NCI-H1930 (cell line): ENCODE measurements at places on chromosomes 1 and 21.

DNA sequence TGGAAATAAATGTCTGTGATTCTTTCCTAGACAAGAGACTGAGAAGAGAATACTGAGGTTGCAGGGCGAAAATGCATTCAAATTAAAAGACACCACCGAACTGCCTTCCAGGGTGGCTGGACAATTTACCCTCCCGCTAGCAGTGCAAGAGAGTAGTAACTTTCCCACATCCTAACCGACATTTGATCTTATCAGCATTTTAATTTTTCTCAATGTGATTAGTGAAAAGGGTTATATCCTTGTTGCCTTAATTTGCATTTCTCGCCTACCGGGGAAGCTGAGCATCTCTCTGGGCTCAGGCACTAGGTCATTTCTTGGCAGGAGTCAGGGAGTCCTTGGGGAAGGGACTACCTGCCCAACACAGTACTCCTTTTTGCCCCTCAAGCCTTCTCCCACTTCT lies 2.8 kb downstream of the TNFRSF8 start:
- no peak for DNase-seq

GRCh38 chr1:67572594-67573221 lies 112.3 kb upstream of the GADD45A start:
- no peak for DNase-seq

DNA sequence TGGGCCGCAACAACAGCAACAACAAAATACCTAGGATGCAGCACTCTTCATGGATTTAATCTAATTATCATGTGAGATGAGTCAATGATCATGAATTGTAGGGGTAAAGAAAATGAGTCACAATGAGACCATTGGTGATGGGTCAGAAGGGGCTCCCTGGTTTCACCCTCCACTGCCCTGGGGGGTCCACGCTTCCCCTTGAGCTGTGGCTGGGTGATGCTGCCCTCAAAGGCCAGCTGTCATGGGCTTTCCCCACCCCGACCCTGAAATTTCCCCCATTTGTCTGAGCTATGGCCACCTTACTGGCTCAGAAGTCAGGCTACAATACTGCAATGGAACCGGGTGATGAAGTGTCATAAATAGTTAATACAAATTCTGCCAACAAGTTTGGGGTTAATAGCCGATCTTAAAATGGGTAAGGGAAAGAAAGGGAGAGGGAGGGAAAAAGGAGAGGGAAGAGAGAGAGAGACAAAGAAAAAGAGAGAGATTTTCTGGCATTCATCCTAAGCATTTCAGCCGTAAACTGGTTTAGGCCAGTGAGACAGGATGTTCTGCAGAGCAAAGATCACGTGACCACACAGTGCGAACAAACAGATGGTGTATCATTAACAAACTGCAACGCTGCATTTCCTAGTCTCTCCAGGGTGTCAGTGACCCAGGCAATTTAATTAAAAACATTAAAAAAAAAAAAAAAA lies 143.4 kb upstream of the ERRFI1 start:
- DNase-seq = no peak

DNA sequence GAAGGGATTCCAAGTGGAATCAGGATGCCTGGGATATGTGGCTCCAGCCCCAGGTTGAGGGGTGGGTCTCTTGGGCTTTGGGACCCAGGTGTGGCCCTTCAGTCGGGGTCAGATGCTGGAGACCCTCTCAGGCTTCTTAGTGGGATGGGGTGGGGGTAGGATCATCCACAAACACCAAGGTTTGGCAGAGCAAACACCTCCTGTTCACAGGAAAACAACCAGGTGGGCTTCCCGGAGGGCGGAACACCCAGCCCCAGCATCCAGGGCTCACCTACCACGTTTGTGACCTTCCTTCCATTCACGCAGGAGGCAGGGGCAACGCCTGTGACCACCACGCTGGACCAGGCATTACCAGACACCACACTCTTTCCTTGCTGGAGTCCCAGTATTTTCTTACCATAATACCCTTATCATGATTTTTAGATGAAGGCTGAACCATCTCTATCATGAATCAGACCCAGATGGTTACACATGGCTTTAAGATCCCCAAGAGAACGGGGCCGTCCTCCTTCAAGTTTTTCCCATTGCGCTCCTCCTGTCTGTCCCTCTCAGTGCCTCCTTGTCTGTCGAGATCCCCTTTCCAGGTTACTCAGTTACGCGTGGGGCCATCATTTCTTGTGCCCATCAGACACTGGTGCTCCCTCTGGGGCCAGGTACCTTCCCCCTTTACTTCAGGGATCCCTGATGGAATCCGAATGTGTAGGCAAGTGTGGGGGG lies 428.2 kb downstream of the NPHP4 start:
- DNase-seq = no peak

DNA sequence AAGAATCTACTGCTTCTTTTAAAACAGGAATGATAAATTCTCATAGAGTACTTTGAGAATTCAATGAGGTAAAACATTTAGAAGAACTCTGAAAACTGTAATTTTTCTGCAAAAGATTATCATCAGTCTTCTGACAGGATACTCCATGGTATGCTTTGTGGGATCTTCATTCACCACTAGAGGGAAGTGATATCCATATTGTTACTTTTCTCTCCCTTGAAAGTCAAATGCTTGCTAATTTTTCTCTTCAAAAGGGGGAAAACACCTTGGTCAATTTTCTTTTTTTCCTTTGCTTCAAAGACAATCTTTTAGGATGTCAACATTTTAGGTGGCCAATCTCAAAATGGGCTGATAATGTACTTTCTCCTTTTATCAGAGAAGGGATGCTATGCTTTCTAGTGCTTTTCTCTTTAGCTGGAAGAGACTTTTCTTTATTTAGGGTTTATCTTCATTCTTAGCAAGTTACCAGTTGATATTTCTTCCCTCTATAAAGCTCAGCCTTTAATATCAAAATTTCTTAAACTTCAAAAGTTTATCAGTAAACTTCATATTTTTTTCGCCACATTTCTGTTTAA lies 95.5 kb downstream of the NEGR1 start:
- no peak for DNase-seq

DNA sequence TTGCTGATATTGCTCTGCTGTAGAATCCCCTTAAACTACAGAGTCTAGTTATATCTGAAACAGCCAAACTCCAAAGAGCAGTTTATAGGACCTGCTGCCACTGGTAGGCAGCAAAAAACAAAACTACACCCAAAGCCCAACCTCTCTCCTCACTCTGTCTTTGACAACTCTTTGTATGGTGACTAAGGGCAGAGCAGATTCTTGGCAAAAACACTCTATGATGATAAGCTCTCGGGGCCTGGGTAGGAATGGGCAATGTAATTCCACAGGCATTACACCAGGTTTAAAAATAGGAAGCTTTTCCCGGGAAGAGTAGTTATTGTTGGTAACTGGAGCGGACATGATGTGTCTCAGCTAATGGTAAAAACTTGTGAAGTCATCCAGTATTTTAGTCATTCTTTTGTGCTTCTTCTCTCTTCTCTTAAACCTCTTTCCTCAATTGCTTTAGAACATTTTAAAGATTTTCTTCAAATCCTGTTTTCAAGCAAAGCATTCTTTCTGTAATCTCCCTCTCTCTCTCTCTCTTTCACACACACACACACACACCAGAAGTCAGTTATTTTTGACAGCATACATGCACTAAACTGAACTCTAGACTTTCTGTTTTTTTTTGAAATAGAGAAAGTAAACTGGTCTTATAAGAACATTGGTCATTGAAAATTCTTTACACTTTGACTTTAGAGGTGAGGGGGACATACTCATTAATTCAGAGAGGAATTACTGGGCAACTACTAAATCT lies 193.5 kb downstream of the PAPPA2 start:
- DNase-seq = no peak

- no peak for DNase-seq
Observed at GRCh38 chr1:1989102-1989542, 14.5 kb downstream of the CFAP74 start.

- DNase-seq = no peak
Observed at GRCh38 chr1:183214021-183214970, 28.2 kb downstream of the LAMC2 start.

- DNase-seq = no peak
Observed at GRCh38 chr1:233587958-233588799, 25.7 kb upstream of the KCNK1 start.

DNA sequence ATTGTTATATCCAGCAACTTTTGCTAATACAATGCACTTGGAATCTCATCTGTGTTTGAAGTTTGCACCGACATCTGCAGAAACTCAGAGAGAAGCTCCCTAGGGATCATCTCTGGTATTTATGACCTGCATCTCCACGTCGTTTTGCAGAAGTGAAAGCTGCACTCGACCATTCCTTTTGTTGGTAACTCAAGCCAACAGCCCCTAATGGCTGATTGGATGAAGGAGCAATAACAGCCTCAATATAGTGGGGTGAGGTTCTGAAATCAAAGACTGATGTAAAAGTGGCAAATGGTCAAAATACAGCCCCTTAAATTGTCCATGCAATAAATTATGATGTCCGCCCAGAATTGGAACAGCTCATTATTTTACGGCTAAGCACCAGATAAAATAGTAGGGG lies 344.2 kb upstream of the KAZN start:
- no peak for DNase-seq

DNA sequence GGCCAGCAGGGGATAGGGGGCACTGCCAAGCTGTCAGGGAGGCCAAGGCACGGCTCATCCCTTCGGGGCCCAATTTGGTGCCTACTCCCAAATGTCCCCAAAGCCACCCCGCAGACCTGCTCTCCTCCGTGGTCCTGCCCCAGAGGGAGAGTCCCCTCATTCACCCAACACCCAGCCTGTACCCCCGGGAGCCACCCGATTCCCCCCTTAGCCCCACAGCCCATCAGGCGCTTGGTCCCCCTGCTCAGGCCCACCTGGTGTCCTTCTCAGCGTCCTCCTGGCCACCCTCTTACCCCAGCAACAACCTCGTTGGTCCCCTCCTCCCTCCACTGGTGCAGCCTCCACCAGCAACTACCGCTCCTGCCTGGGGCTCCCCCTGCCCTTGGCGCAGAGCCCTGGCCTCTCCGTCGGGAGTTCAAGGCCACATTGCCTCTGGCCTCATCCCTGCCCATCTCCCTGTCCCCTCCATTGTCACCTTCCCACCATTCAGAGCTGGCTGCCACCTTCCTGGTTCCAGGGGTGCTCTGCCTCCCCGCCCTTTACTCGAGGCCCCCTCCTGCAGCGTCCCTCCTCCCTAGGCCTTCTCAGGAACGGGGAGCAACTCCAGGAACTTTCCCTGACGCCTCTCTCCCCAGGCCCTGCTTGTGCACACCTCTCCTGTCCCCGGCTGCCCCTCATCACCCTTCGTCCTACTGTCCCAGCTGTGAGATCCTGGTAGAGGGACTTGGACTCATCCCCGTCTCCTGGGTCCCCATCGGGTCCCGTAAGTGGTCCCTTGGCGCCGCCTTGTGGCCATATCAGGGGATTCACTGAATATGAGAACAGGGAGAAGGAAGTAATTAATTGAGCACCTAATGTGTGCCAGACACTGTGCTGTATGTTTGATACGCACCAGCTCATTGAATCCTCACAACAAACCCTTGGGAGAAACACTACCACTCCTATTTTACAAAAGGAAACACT lies 73.9 kb downstream of the RAP1GAP start:
- peak; percentile 31 for DNase-seq
